ENCODE measurements at places on chromosomes 4 and X. TPM values are rescaled to one million over a fixed set of nuclear protein-coding genes. Genes with fewer than 3 reads are reported as not detected.

The SHROOM4 gene
- total RNA-seq: not detected

The DCLK2 gene
- total RNA-seq: not detected

The CCDC158 gene
- not detected for total RNA-seq

The FAAH2 gene
- total RNA-seq: 1.3 TPM

The LCORL gene
- 10.3 TPM for total RNA-seq

The MTNR1A gene
- total RNA-seq: not detected

The PPP2R2C gene
- not detected for total RNA-seq

DNA sequence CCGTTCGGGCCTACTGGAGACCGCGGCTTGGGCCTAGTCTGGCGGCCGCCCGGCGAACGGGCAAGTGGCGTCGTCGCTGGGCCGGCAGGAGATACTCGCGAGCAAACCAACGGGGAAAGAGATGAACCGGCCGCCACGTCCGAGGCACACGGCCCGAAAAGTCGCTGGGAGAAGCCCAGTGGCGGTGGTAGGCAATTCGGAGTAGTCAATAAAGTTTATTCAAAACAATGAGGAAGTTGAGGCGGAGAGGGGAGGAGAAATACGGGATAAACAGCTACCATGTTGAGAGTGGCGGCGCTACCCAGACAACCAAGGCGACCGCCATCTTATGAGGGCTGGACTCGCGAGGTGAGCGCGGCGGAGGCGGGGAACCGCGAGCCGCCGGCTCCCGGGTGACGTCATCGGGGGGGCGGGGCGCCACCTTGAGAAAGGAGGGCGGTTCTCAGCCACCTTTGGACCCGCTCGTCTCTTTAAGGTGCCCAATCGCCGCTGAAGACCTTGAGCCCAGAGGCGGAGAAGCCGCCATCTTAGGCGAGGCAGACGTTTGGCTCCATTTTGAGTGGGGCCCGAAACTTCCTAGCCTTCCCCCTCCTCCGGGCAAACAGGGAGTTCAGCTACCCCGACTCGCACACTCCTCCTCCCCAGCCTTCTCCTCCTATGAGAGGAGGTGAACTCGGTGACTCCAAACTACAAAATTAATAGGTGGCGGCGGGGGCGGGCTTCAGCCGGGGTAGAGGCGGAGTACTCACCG is at the start of gene PHF8:
PHF8 (minus strand) TSS at position 348 of the 751 bp plus-strand sequence. CDS start 1,745 bp downstream, outside the sequence.
- H3K27me3 ChIP-seq: no peaks in the 10 kb centered on the region
- peaks cover 27% of the 10 kb centered on the region for H3K4me1 ChIP-seq
- peak; percentile 95 for DNase-seq
- peak within 1 kb of the TSS; percentile 96 for H3K27ac ChIP-seq

DNA sequence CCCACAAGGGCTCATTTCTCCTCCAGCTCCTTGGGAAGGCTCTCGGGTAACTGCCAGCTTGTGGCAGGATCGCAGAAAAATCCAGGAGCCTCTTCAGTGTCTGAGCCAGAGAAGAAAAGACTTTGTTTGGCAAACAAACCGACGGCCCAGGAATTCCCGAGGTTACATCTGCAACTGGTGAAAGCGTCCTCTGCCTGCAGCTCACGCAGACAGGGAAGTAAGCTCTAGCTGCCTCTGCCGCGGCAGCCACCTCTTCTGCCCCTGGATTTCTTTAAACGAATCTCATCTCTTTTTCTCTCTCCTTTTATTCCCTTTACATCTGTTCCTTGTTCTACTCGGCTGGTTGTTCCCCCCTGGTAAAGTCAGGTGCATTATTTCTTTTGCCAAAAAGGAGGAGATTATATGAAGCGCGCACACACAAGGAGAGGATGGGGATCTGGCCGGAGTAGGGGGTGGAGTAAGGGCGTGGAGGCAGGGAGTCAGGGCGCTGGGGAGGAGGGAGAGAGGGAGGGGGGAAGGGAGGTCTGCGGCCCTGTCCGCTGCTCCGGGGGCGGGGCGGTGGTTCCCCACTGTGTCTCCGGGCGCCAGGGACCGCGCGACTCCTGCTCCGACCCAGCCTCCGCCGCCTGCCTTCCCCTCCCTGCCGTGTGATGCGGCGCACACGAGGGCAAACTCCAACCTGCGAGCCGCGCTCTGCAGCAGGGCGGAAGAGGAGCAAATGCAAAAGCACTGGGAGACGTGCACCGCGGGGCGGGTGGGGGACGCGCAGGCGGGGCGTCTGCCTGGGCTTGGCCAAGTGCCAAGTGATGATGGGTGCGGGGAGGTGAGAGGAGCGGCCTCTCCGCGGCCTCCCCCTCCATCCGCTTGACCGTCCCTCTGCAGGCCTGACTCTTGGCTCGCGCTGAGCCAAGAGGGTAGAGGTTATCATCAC is at the start of gene DCHS2:
DCHS2 (minus strand) TSS at position 459 of the 931 bp plus-strand sequence; CDS start at position 15, 444 bp downstream.
- peak within 1 kb of the TSS; percentile 63 for H3K4me3 ChIP-seq
- H3K36me3 ChIP-seq: no peaks in the 10 kb centered on the region
- no peak within 1 kb of the TSS for H3K27ac ChIP-seq
- DNase-seq: peak; percentile 42
- peaks cover 16% of the 10 kb centered on the region for H3K4me1 ChIP-seq
- peaks cover 58% of the 10 kb centered on the region for H3K27me3 ChIP-seq

DNA sequence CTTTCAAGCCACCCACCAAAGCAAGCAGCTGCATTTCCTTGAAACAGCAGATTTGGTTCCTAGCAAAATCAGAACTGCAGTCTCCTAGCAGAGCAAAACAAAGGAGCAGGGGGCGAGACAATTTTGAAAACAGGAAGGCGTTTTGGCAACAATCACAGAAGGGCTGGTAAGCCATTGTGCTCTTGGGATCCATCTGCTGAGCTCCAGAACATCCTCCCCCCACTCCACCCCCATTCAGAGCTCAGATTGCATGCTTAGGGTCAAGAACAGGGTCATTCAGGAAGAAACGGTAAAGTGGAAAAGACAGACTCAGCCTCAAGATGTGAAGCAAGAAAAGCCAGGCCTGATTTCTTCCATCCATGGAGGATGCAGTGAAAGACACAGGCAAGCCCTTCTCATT is 7.6 kb upstream of the PCDH19 start:
- peaks cover 9% of the 10 kb centered on the region for H3K27me3 ChIP-seq
- H3K4me1 ChIP-seq: no peaks in the 10 kb centered on the region
- no peak overlapping the region for H3K27ac ChIP-seq
- no peak overlapping the region for H3K4me3 ChIP-seq

- no peaks in the 10 kb centered on the region for H3K36me3 ChIP-seq
- DNase-seq: no peak
- no peak overlapping the region for H3K27ac ChIP-seq
- H3K4me3 ChIP-seq: no peak overlapping the region
- H3K27me3 ChIP-seq: no peaks in the 10 kb centered on the region
Observed at GRCh38 chr4:35684755-35685154, 559.6 kb downstream of the ARAP2 start.

DNA sequence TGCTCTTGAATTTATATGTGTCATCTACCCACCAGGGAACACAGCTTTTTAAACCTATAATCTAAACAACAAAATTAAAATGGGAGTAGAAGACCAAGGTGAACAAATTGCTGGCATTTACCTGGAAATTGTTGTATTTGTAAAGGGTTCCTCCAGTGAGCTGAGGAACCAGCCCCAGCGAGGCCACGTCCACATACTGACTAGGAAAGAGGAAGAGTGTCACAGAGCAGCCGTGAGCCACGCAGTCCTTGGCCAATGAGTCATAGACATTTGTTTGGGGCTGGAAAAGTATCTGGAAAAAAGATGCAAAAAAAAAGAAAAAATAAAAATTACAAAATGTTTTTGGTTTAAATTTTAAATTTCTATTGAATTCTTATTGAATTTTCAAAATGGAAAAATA is 58.7 kb downstream of the METTL14 start:
- H3K27me3 ChIP-seq: no peaks in the 10 kb centered on the region
- H3K27ac ChIP-seq: no peak overlapping the region
- H3K4me1 ChIP-seq: no peaks in the 10 kb centered on the region
- H3K36me3 ChIP-seq: peaks cover 16% of the 10 kb centered on the region

DNA sequence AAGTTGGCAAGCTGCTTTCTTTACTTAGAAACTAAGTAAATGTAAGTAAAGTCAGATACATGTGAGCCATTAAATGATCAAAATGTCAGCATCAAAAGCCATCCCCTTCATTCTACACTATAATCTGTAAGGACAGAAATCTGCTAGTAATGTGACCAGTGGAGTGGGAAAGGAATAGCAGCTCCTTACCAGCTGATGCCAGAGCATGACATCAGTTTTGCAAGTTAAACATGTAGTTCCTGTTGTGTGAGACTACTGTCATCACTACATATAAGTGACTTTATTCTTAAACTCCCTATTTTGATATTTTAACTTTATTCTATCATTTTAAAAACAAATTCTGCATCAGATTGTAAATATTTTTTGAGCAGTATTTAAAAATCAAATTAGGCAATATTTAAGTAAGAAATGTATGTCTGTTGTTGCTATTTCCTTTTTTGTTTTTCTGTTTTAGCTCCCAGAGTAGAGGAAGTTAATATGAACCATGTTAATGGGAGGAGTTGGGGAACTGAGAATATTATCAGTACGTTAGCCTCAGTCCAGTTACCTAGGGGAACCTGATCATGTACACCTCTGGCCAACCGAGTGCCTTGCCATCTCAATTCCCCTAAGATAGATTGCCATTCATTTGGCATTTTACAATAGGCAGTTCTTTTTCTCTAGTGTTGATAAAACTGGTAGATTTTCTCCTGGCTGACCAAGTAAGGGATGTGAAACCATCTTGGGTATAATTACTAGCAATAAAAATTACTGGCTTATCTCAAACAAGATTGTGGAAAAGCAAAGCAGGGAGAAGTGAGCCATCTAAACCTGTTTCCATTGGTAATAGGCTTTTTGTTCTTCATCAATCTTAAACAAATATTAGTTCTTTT is 34.7 kb downstream of the CCNI start:
- no peaks in the 10 kb centered on the region for H3K27me3 ChIP-seq
- H3K27ac ChIP-seq: no peak overlapping the region
- peaks cover 12% of the 10 kb centered on the region for H3K4me1 ChIP-seq
- H3K36me3 ChIP-seq: peaks cover 12% of the 10 kb centered on the region

GRCh38 chr4:162659716-162660115 is 495.9 kb upstream of the FSTL5 start:
- no peak overlapping the region for H3K4me3 ChIP-seq
- H3K4me1 ChIP-seq: no peaks in the 10 kb centered on the region
- H3K36me3 ChIP-seq: no peaks in the 10 kb centered on the region
- no peak overlapping the region for H3K27ac ChIP-seq
- DNase-seq: no peak
- H3K27me3 ChIP-seq: no peaks in the 10 kb centered on the region

DNA sequence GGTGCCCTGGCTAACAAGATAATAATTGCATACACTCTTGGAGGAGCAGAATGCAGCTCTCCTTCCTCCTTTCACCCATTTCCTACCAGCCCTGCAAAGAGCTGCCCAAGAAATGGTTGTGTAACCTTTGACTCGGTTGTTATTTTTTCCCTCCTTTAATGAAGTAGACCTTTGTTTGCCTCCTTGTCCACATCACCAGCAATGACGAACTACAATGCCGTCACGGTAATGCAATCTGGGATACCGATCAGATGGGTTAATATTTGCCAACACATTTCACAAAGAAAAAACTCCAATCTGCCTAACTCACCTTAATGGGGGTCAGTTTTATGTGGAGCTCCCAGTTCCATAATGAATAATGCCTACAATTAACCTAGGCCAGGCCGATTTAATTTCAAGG is 32.0 kb downstream of the GPRIN3 start:
- H3K27ac ChIP-seq: no peak overlapping the region
- H3K4me3 ChIP-seq: no peak overlapping the region
- no peak for DNase-seq
- H3K36me3 ChIP-seq: peaks cover 30% of the 10 kb centered on the region
- H3K27me3 ChIP-seq: no peaks in the 10 kb centered on the region
- H3K4me1 ChIP-seq: peaks cover 48% of the 10 kb centered on the region

GRCh38 chr4:25098964-25099891 is 61.0 kb downstream of the SEPSECS start:
- H3K36me3 ChIP-seq: no peaks in the 10 kb centered on the region
- H3K27me3 ChIP-seq: peaks cover 9% of the 10 kb centered on the region
- H3K27ac ChIP-seq: no peak overlapping the region
- no peaks in the 10 kb centered on the region for H3K4me1 ChIP-seq
- H3K4me3 ChIP-seq: no peak overlapping the region
- DNase-seq: no peak

DNA sequence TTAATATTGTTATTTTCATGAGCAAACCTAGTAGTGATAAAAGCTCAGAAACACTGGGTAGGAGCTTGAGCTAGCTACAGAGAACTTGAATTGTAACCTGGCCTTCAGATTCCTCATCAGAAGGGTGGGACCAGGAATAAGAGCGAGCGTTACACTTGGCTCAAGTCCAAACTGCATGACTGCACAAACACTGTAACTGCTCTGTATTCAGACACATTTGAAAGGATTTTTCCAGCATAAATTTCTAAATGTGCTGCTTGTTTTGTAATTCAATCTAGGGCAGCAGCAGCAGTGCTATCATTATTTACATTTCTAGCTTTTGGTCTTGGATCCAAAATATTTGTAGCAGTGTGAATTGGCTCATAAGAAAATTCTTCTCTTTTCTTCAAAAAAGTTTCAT is 133.0 kb upstream of the TMLHE start:
- no peaks in the 10 kb centered on the region for H3K4me1 ChIP-seq
- no peak overlapping the region for H3K4me3 ChIP-seq
- no peak for DNase-seq
- H3K27me3 ChIP-seq: no peaks in the 10 kb centered on the region
- no peak overlapping the region for H3K27ac ChIP-seq

DNA sequence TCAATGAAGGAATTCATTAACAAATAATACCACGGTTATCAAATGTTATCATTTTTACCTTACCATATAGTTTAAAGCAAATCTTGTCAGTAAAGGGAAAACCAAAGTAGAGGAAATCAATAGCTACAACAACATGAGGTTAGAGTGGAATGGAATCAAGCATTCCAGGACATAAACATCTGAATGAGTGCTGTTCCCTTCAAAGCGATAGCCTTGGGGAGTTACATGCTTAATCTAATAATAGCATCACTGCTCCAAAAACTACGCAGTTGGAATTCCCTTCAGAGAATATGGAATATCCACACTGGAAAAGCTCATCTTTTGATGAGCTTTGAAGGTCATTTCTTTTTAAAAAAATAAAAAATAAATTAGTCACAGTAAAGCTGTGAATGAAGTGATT is 31.2 kb downstream of the PDE5A start:
- no peak overlapping the region for H3K27ac ChIP-seq
- no peaks in the 10 kb centered on the region for H3K36me3 ChIP-seq

DNA sequence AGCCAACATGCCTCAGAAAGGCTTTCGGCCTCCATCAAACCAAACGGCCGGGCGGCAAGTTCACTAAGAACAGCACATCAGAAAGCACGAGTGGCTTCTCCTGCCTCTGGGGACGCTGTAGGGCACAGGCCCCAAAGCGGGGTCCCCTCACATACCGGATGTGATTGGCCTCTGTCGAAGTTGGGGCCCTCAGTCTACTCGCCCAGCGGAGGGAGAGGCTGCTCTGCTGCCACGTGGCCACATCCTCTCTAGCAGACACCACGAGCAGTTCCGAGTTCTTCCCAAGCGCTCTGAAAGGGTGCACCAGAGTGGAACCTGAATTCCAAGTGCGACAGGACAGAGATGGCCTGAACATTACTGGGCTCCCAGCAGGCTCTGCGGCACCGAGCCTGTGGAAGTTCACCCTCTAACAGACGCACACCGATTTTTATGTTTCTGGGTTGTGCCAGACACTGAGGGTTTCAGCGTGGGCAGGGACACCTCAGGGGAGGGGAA is 21.1 kb downstream of the NOP14 start:
- no peak for DNase-seq
- peaks cover 71% of the 10 kb centered on the region for H3K36me3 ChIP-seq
- H3K4me3 ChIP-seq: peak overlapping the region; percentile 19
- no peaks in the 10 kb centered on the region for H3K27me3 ChIP-seq
- peak overlapping the region; percentile 83 for H3K27ac ChIP-seq
- H3K4me1 ChIP-seq: peaks cover 58% of the 10 kb centered on the region

Data from activated CD8-positive, alpha-beta T cell treated with anti-CD3 and anti-CD28 coated beads for 36 hours (primary cell).